ENCODE measurements at places on chromosomes 13 and 19. TPM values are rescaled to one million over a fixed set of nuclear protein-coding genes. Genes with fewer than 3 reads are reported as not detected.

The PRTN3 gene
- total RNA-seq, result not detected

The ZNF626 gene
- total RNA-seq, result 5.1 TPM

The MRPL57 gene
- 26.3 TPM for total RNA-seq

- no peak for DNase-seq
These were observed 3.9 kb downstream of the DAND5 start for GRCh38 chr19:12973236-12973635.

GRCh38 chr13:46577696-46578589 is 25.0 kb downstream of the LRCH1 start:
- DNase-seq, result no peak

All from OCI-LY7 (cell line).